ENCODE measurements at places on chromosomes 7 and 10.
A peak's percentile ranks its signal among the peaks of the same experiment; 100 is the strongest.

DNA sequence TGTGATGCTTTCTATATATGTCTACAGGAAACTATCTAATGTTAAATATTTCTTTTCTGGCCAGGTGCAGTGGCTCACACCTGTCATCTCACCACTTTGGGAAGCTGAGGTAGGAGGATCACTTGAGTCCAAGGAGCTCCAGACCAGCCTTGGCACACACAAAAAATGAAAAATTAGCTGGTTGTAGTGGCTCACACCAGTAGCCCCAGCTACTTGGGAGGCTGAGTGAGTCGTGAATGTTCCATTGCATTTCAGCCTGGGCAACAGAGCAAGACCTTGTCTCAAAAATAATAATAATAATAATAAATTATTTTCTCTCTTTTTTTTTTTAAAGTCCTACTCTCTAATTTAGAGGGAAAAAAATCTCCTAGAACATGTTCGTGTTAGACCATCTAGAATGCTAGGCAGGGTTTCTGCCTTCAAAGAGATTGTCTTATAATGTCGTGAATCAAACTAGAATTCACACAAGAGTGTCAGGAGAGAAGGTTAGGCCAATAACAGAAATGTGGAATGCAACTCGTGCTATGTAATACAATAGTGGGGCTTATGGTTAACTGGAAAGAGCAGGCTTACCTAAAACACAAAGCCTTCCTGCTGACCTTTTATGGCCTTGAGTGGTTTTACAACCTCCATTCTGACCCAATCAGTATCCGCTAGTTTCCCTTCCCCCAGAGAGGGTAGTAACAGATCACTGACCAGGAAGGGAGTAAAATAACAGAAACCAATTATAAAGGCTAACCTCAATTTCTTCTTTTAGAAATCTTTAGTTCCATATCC lies 46.3 kb downstream of the MYOF start:
- DNase-seq: no peak

- DNase-seq: no peak
These were observed 81.6 kb downstream of the SFMBT2 start for GRCh38 chr10:7329219-7329618.

GRCh38 chr10:100743626-100744135 lies 1.7 kb upstream of the PAX2 start:
- no peak for DNase-seq

DNA sequence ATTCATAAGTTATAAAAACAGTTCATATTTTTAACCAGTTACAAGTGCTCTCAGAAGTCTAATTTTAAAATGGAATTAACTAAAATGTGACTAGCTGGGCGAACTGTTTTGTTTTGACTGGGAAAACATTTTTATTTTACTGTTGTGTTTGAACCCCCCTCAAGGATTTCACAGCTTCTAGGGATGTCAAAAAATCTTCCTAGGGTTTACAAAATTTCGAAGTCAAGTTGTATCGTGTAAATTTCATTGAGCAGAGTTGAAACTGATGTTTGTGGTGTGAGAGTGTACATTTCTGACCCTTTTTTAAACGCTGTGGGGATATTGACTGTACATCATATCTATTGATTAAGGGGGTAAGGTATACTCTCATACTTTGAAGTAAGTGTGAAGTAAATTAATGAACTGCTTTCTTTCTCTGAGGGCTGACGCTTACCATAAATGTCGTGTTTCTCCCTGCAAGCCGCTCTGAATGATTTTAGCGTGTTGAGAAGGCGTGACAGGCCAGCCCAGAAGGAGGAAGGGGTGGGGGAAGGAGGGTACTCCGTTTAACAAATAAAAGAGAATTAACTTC lies 1.8 kb upstream of the SP8 start:
- no peak for DNase-seq

- DNase-seq: peak; percentile 44
These were observed 20.5 kb downstream of the YKT6 start for GRCh38 chr7:44221231-44221791.

GRCh38 chr7:288671-289101 lies 1.3 kb upstream of the FOXL3 start:
- no peak for DNase-seq

- DNase-seq: no peak
These were observed 8.5 kb downstream of the PWWP2B start for GRCh38 chr10:132405463-132405991.

DNA sequence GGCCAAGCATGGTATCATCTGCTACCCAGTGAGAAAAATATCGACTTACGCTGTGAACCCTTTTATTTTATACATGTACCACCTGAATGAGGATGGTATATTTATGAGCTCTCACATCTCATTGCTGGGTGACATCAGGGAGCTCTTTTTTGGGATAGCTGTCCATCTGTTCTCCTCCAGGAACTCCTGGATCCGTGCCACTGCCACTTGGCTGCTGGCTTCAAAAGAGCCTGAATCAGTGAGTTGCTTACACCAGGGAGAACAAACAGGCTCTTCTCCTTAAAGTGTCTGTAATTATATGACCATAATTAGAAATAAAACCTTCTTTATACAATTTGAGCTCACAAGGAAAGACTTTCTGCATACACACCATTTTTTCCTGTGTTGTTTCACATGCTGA lies 106.2 kb downstream of the KAT6B start:
- DNase-seq: peak; percentile 89

DNA sequence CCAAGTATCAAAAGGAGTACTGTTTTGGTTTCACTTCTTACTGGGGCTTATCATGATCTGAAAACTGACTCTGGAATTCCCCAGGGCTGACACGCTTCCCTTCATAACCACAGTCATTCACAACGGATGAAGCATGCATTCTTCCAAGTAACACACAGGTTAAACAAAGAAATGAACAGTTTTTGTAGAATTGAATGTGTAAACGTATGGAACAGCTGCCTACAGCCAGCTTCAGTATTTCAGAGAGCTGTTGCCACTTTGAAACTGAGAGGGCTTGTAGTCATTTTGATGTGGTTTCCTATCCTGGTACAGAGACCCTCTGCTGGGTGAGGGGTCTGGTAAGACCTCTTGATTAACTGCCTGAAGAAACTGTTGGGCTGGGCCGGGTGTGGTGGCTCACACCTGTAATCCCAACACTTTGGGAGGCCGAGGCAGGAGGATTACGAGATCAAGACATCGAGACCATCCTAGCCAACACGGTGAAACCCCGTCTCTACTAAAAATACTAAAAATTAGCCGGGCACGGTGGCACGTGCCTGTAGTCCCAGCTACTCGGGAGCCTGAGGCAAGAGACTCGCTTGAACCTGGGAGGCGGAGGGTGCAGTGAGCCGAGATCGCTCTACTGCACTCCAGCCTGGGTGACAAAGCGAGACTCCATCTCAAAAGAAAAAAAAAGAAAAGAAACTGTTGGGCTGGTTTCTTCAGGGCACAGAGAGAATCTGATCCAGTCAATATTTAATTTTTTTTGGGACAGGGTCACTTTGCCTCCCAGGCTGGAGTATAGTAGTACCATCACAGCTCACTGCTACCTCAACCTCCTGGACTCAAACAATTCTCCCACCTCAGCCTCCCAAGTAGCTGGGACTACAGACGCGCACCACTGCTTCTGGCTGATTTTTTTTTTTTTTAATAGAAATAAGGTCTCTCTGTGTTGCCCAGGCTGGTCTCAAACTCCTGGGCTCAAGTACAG lies 4.7 kb downstream of the NFE2L3 start:
- no peak for DNase-seq

DNA sequence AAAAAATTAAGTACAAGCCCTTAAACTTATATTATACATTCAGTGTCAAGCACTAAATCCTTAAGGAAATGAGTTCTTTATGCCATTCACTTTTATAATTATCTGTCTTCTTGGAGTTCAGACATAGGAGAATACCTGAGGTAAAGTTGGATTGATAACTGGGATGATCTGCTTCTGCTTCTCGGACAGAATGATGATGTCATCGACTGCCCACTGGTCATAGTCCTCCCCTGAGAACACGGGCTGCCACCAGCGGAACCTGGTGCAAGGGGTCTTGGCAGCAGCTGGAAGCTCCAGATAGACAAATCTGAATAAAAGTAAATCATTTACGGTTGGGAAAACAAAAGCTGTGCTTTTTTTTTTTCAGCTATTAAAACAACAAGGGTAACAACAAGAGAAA lies 148.2 kb upstream of the SLC26A5 start:
- no peak for DNase-seq

DNA sequence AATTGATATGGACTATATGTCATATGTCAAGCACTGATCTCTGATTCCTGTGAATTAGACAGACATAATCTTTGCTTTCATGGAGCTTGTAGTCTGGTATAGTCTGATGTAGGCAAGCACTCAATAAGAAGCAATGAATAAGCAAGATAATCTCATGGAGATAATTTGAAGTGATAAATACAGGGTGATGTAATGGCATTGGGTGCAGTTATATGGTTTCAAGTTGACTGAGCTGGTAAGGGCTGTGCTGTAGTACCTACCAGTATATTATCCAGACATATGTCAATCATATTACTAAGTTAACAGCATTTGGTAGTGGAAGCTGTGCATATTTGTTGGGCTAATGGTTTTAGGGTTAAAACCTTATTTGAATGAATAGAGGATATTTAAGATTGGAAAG lies 117.5 kb upstream of the PRPS1L1 start:
- DNase-seq: no peak

DNA sequence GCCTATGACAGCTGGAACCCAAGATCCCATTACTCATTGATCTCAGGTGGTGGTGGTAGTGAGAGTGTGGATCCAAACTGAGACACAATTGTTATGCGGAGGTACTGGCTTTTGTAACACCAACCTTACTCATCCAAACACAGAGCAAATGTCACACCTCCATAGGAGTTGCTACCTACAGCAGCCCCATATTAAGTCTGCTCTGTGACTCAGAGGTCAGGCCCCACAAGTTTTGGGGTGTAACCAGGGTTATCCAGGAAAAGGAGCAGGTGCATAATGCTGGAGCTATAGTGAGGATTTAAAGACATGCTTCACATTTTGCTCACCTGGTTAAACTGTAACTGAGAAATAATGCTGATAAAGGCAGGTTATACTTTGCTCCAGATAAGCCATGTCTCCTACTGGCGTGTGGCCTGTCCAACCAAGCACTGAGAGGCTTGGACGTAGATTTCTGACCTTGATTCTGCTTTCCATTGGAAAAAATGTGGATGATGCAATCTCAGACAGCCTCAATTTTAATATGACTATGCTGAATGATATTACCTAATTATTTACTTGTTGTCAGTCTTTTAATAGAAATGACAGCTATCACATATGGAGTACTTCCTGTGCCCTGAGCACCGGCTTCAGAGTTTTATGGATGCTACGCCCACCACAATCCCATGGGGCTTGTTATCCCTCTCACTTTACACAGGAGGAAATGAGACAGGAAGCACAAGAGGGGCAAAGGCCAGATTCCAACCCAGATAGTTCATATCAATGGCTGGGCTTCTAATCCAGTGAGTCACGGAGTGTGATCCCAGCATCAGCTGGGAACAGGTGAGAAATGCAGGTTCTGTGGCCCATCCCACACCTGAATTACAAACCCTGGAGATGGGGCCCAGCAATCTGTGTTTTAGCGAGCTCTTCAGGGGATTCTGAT lies 181.3 kb downstream of the CHN2 start:
- no peak for DNase-seq

DNA sequence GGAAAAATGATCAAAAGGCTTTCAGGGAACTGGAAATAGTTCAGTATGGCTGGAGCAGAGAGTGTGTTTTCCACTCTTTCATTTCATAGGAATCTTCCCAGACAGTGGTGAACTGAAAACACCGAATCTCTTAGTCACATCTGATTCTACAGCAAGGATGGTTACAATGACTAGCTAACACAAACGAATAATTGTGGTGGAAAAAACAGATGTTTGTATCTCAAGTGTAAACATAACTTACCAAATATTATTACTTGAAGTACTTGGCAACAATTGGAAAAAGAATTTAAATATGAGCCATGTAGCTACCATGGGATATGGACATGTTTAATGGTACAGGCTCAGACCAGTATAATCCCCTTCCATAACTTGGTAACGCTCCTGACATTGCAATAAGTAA lies 21.1 kb upstream of the BPGM start:
- no peak for DNase-seq

DNA sequence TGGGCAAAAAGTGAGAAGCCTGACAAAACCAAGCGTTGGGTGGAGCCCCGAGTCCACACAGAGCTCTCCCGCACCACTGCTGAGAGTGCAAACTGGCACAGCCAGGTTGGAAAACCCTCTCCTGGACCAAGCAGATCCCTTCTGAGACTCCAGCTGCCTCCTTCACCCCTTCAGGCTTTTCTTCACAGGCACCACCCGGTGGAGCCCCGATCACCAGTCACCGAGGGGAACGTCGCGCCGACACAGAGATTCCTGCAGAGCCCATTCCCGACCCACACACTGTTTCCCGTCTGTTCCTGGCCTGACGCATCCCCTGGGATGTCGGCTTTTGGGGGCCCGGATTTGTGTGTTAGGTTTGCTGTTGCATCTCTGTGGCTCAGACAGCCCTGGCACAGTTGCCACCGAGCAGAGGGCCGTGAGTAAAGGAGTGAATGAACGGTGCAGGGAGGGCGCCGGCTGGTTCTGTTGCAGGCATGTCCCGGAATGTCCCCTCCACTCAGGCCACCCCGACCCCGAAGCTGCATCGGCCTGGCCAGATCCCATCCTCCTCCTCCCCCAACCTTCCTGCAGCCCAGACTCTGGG lies 51.0 kb upstream of the INPP5A start:
- DNase-seq: peak; percentile 49

DNA sequence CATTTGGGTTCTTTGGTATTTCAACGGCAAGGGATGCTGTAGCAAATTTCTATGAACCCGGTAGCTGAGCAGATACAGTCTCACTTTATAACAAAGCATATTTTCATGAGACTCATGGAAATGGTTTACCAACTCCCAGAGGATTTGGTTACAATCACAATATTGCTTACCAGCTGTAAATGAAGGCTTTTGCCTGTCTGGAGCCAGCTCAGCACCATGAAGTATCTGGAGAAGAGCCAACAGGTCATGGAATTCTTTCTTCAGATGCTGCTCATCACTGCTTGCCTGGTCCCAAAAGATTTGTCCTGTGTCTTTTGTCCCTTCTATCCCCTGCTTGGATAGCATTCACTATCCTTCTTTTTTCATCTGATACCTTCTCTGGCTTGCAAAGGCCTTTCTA lies 316.9 kb upstream of the PHYHIPL start:
- no peak for DNase-seq

DNA sequence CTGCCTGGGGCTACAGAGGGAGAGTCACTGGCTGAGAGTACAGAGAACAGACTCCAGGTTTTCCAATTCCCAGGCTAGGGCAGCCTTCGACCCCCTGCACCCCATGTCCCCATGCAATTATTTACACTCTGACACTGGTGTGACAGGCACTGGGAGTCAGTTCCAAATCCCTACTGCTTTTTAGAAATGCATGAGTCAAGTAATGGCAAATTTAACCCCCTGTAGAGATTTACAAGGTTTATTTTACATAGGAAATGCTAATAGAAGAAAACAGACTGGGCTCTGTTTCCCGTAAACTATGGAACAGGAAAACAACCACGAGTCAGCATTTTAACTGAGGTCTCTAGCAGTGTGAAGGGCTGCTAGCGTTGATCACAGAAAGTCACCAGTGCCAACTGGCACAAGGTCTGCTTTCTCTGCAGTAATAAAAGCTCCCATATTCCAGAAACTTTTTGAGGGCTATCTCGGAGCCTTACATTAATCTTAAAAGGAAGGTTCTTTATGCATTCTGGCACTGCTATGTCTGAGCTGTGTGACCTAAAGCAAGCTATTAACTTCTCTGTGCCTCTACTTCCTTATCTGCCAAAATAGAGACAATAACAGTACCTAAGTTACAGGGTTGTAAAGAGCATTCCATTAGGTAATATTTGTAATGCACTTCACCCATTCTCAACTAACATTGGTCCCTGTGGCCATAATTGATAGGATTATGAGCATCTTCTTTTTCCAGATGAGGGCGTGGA lies 28.2 kb downstream of the NOD1 start:
- DNase-seq: no peak

GRCh38 chr7:127089146-127089545 lies 163.6 kb downstream of the GRM8 start:
- DNase-seq: no peak
